ENCODE measurements at places on chromosomes 2 and 18.

DNA sequence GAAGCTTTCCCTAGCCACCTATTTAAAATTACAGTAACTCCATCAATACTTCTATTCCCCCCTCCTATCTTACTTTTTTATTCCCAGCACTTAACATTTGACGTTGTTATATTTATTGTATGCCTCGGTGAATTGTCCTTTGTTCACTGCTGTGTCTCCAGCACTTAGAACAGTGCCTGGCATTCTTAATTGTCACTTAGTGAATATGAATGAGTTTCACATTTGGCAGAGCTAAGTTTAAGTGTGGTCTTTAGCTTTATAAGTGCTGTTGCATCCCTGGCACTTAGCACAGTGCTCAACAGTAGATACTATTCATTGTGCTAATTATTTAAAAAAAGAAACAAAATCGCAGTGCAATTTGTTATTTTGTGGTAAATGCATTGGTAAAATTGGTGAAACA lies 1.7 kb downstream of the RMP24 start:
- ATAC-seq, result no peak

DNA sequence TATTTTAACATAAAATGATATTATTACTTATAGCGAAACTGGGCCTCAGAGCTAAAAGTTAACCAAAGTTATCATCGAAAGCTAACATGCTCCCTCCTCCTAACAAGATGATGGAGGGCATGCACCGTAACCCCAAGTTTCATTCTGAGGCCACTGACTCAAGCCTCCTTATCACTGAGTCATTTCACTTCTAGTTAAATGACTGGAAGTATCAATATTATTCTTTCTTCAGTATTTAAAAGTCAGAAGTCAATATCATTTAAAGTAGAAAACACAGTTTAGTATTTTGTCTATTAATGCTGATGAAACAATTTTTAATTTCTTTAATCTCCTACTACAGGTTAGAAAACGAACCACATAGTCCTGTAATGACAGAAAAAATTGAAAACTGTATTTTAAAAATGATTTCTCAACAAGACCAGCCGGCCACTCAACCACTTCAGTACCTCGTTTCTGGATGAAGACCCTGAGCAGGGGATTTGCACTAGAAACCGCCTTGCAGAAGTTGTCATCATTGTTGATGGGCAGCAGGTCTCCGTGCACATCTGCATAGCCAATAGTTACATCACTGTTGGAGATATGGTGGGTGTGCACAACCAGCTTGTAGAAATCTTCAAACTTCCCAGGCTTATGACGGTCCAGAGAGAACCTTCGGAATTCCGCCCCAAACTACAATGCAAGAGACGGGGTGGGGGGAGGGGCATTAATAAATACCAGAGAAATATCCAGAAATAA lies 44.9 kb downstream of the PARD6G start:
- ATAC-seq, result no peak

DNA sequence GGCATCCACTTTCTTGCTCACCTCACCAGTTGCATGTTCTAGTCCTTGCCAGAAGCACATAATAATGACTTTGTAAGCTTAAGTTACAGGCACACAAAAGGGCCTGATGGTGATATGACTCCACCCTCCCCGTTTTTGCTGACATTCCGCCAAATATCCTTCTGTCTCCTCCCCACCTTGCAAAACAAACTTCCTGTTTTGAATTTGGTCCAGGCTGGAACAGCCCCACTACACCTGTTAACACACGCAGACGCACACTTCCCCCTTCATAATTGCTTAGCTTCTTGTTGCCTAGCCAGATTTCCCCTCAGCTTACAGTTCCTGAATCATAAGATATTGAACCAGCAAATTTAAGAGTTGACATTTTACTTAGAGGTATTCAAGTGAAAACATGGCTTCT lies at the start of gene MGAT5:
TSS of gene MGAT5 (plus strand) at position 269 of the 400 bp plus-strand sequence. CDS start 332 bp downstream, outside the sequence.
- ATAC-seq, result no peak

- no peak for ATAC-seq
Observed at GRCh38 chr18:9700261-9700796, 7.8 kb upstream of the RAB31 start.

- no peak for ATAC-seq
Observed at GRCh38 chr2:69054431-69054830, 41.5 kb downstream of the ANTXR1 start.

DNA sequence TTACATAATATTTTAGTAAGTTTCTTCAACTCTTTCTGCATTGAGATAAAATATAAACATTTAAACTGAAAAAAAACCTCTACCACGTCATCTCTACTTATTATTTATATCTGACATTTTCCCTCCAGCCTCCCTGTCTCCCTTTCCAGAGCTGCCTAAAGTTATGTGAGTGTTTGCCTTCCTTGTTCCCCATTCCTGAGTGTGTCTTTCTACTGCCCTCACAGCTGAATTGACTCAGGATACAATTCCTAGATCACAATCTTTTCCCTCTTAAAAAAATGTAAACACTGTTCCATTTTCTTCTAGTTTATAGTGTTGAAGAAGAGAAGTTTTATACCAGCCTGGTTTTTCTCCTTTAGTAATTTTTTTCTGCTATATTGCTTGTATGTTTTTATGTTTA lies 5.3 kb downstream of the TRPM8 start:
- ATAC-seq, result no peak

- no peak for ATAC-seq
Observed at GRCh38 chr2:219636144-219636915, 8.9 kb downstream of the SLC4A3 start.

GRCh38 chr2:109258905-109259540 lies 130.0 kb downstream of the SH3RF3 start:
- ATAC-seq, result no peak

DNA sequence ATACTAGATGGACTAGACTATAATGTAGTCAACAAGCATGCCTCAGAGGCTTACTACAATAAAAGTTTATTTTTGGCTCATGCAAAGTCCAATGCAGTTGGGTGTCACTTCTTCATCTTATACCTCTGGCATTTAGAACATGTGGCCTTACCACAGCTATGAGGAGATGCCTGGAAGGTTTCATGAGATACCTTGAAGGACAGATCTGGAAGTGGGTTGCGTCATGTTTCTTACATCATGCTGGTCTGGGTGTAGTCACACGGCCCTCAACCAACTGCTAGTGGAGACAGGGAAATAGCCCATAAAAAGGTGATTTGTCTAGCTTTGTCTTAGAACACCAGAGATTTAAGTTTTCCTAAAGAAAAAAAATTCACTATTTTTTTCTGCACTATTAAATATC lies 91.7 kb upstream of the MMADHC start:
- ATAC-seq, result no peak

- ATAC-seq, result peak; percentile 12
Observed at GRCh38 chr2:43038696-43039094, 187.7 kb downstream of the ZFP36L2 start.

DNA sequence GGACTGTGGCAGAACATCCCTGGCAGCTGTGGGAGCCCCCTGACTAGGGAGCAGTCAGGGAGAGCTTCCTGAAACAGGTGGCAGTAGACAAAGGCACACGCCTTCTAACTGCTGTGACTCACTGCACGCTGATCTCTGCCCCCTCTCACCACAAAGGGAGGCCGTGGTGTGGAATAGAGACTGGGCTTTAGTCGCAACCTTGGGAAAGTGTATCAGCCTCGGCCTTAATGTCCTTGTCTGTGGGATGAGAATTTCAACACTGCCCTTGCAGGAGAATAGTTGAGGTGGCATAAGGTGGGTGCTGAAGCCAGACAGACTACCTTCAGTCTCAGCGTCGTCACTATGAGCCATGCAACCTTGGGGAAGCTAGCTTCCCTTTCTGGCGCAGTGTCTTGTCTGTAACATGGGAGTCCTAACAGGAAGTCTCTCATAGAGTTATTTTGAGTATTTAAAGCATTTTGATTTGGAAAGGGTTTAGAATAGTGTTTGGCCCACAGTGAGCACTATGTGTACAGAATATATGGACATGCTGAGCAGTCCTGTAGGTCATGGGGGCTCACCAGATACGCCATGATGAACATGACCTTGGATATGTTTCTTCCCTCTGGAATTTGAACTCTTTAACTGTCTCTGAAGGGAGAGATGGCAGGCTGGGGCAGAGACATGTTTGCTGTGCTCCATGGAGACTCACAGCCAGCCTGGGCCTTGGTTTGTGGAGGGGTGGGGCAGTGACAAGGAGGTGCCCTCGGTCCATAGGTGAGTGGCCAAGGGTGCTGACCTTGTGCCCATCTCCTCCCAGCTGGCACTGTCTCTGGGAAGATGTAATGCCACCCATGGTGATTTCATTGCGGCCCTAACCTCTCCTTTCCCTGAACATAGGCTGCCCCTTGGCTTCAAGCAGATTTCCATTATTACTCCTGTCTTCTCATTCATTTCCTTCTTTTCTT lies 29.5 kb upstream of the SMAD7 start:
- no peak for ATAC-seq

- no peak for ATAC-seq
Observed at GRCh38 chr2:228503731-228504130, 322.2 kb upstream of the SPHKAP start.

GRCh38 chr2:10504994-10505820 lies 57.1 kb upstream of the ODC1 start:
- ATAC-seq, result no peak

- ATAC-seq, result no peak
Observed at GRCh38 chr18:32735781-32736180, 37.0 kb downstream of the KLHL14 start.

DNA sequence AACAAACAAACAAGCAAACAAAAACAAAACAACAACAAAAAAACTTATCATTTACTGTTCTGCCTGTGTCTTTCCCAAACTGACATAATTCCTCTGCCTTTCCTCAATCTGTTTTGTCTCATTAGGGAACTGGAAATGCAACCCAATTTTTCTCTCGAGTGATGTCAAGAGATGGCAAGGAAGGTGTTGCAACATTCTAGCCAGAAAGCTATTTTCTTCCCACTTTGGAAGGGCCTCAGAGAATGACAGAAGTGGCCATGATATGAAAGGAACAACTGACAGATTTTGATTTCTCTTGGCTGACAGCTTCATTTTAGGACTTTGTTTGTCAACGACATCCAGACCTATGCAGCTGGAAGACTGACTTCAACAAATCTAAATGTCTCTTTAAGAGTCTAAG lies 24.7 kb downstream of the RND3 start:
- no peak for ATAC-seq

DNA sequence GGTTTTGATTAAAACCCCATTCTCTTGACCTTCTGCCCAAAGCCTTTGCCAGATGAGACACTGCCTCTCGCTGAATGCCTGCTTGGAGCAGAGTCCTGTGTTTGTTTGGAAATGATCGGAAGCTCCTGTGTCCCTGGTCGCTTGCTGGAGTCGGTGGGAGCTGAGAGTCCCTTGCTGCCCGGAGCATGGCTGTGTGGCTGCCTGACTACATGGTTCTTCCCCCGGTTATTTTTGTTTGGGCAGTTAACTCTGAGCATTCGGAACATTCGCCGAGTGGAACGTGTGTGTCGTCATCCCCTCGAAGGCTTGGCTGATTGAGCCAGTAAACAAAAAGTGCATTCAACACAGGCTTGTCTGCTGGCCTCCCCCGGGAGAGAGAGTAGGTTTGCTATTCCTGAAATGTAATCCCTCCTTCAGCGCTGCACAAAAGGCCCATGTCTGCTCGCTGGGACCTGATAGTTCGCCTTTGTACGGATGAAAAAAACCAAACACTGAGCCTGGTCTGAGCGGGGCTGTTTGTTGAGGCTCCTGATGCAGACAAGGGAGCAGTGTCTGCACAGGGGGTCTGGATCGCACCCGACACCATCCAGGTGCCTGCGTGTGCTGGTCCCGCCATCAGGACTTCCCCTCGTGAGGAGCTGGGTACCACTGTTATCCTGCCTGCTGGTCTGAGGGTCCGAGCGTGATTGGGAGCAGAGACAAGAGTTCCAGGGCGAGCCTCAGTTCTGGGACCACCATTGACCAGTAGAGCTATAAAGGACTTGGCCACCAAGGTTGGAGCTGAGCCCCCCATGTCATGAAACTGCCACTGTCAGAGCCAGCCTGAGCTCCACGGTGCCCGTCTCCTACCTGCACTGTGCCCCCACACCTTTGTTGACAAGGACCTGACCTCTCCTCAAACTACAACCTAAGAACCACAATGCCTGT lies 83.8 kb downstream of the AGAP1 start:
- no peak for ATAC-seq

DNA sequence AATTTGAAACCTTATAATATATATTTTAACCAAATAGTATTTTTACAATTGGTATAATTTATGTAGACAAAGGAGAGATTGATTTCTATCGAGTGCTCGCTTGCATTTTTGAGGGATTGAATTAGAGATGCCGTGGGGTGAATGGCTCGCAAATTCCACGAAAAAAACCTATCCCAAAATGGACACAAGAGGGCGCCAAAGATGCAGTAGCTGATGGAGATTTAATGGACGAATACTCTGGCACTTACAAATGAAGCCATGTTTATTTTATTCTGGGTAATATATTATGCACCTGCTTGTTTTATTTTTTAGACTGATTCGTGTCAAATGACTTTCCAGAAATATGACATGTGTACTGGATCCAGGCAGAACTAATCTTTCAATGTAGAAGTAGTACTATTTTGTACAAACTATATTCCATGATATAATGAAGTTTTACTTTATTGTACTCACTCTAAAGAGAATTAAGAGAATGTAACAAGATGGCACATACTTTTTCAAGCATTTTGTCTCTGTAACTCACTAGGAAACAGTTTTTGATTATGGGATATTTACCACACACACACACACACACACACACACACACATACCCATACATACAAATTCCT lies 505.4 kb downstream of the PLCL1 start:
- ATAC-seq, result peak; percentile 77

GRCh38 chr2:168731616-168732015 lies 70.8 kb upstream of the NOSTRIN start:
- no peak for ATAC-seq

- ATAC-seq, result no peak
Observed at GRCh38 chr2:211068108-211068780, 511.8 kb downstream of the CPS1 start.
